ENCODE measurements at places on chromosomes 4 and X.

GRCh38 chrX:15790769-15791290, 546 bp downstream of the ZRSR2 start:
- DNase-seq = no peak

DNA sequence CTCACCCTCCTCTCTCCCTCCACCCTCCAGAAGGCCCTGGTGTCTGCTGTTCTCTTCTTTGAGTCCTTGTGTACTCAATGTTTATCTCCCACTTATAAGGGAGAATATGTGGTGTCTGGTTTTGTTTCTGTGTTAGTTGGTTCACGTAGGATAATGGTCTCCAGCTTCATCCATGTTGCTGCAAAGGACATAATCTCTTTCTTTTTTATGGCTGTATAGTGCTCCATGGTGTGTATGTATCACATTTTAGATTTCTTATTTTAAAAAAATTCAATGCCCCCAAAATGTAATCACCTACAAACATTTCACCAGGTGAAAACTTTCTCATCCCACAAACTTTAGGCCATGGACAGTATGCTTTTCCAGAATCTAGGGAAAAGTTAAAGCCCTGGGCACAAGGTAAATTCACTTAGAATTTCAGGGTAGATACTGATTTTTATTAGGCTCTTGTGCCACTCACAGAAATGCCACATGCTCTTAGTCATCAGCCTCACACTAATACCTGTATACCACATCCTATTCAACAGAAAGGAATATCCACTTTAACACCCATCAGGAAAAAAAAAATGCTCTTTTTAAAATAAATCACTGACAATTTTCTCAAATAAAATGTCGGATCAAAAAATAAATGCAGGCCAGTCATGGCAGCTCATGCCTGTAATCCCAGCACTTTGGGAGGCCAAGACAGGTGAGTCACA, 104.8 kb upstream of the ENPP6 start:
- DNase-seq = no peak

GRCh38 chr4:22063613-22064012, 115.0 kb upstream of the KCNIP4 start:
- no peak for DNase-seq

- DNase-seq = no peak
Measured at GRCh38 chrX:40247382-40247781, 149.6 kb upstream of the BCOR start.

DNA sequence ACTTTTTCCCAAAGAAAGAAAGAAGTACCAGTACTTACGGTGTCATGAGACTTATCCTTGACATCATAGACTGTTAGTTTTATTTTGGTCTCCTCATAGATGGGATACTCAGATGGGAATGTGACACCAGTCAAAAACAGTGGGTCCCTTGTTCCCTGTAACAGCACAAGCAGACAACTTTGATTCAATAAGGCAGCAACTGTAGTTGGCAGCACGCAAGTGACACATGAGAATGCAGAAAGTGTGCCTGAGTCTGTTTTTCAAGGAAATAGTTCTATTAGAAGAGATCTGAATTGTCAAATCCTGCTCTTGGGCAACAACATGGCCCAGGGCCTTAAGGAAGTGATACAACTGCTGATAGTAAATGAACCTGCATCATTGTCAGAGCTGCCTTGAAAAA, 443.2 kb downstream of the INPP4B start:
- DNase-seq = no peak

DNA sequence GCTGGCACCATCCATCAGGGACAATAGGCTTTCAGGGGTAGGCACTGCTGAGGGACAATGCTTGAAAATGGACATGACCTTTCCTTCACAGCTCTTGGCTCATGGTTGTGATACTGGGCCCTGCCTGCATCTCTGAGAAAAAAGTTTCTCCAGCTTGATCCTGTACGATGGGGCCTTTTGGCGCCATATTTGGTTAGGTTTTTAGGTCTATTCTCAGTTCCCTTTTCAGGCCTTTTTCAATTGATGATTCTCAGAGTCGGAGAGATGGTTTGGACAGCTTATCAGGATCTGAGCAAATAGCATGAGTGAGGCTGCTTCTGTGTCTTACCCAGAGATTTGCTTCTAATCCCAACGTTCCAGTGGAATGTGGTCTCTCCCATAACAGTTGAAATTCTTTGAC, 141.6 kb downstream of the ZNF518B start:
- no peak for DNase-seq

- no peak for DNase-seq
Measured at GRCh38 chr4:165827018-165827417, 46.0 kb upstream of the TLL1 start.

DNA sequence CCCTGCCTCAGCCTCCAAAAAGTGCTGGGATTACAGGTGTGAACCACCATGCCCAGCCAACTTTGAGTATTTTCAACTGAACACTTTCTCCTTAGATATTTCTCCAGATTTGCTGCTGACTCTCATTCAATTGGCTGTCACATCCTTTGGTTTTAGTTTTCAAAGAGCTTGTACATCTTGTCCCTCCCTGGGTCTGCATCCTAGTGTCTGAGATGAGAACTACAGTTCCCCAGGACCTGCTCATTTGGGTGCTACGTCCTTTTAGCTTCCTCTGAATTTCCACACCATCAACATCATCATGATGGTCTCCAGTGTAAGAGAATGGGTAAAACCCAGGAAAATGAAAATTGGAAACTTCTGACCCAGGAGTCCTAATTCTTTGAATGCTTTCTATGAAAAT, 312.9 kb downstream of the NLGN4X start:
- DNase-seq = no peak

GRCh38 chrX:136827026-136827425, 46.3 kb upstream of the ARHGEF6 start:
- DNase-seq = no peak

DNA sequence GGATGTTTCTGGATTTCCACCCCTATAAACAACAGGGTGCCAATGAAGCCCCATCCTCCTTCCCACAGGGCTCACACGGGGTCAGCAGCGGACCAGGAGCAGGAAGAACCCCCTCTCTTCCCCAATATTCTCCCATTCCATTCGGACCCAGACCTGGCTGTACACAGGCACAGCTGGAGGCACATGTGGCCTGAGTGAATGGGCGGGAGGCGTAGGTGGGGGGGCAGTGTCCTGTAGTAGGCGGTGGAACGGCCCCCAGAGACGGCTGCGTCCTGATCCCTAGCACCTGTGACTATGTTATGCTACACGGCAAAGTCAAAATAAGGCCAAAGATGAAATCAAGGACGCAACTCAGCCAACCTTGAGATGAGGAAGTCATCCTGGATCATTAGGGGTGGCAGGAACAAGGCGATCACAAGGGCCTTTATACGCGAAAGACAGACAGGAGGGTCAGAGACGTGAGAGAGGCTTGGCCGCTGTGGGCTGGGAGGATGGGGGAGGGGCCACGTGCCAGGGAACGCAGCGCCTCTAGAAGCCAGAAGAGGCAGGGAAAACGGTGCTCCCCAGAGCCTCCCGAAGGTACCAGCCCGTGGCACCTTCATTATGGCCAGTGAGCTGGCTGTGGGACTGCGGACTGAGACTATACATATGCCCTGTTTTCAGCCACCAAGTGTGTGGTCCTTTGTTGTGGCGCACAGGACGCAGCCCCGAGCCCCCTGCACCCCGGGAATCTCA, 75.6 kb downstream of the WFS1 start:
- DNase-seq = no peak

DNA sequence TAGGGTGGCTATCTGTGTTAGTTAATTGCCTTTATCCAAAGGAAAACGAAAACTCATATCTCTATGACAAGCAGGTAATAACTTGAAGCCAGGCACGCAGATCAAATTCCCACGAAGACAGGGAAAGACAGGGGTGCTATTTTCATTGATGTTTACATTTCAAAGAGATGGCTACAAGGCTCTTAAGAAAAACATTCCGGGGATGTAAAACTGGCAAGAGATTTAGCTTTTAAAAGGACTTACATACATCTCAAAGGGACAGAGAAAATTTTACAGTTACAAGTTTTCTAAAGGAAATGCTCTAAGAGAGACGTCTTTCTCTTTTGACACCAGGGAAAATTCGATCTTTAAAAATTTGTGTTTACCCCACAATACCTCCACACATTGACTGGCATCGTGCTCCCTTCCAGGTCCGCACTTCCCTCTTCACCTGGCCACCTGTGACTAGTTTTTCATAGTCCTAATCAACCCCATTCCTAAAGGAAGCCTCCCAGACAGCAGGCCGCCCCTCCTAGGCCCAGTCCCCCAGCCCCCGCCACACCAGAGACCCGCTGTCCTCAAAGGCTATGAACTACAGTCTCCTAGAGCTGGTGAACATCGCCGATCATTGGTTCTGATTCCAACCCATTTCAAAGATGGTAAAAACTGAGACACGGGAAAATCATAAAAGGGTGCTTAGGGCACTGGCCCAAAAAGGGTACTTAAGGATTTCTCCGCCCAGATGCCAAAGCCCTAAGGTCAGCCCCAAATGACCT, 649 bp upstream of the ARAF start:
- DNase-seq = no peak

DNA sequence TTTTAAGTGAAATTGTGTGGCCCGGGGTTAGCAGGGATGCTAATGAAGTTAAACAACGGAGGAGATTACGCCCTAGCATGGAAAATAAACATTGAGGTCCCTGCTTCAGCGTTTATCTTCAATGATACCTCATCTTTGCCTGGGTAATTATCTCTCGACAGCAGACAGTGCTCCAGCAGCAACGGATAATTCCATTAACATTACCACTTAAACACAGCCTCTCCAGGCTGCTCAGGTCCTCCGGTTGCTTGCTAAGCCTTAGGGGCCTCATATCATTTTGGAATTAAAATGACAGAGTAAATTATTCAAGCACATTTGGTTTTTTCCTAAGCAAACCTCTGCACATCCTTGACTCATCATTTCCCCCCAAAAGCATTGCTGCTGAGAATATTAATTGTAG, 281.5 kb upstream of the KLF3 start:
- no peak for DNase-seq

DNA sequence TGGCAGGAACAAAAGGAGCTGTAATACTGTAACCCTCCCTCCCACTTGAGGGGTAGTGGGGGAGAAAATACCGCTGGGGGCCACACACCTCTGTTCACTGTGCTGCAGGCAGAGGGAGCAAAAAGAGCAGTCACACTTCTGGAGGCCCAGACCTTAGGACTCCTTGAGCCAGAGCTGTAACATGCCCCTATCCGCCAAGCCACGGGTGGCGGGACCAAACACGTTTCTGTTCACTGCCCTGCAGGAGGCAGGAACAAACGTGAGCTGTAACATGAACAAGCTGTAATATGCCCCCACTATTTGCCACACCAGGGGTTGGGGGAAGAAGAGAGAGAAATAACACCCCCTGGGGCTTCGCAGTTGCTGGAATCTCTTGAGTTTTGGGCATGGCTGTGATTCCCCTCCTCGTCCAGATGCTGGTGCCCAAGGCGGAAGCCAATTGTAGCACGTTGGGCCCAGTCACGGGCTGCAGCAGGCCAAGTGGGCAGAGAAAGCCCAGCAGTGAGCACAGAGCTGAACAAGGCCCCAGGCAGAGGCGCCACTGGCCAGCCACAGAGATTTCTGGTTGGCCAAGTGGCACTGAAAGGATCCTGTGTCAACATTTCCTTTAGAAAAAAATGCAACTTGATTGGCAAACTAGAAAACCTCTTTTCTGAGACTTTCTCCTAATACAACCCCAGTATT, 509.7 kb downstream of the INPP4B start:
- no peak for DNase-seq

DNA sequence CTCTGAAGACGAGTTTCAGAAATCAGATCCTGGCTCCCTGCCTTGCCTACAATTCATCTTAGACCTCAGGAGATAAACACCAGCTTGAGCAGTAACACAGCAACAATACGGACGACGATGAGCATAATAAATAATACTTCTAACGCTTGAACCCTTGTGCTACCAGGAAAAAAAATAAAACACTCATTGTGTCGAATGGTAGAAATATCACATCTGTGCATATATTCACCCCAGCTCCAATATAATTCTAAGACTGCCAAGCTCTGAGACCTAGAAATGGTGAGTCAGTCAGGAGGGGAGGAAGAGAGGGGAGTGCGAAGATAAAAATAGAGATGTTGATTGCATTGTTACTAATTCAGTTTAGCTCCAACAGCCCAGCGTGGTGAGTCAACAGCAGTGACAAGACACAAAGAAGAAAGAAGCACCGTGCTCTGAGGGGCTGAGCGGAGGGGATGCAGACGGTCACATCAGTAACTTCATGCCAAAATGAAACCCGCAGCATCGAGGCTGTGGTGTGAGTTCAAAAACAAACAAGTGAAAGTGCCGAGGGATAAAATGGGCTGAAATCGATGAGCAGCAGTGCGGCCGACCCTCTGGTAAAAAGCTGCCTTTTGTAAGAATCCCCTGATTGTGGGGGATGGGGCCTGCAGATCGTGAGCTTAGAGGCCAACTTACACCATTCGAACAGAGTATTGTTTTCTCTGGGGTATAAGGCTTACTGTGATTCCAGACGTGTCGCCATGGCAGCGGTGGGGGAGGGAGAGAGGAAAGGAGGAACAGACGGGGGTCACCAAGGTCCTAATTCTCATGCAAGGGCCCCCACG, 150.4 kb downstream of the MGST2 start:
- peak; percentile 74 for DNase-seq

DNA sequence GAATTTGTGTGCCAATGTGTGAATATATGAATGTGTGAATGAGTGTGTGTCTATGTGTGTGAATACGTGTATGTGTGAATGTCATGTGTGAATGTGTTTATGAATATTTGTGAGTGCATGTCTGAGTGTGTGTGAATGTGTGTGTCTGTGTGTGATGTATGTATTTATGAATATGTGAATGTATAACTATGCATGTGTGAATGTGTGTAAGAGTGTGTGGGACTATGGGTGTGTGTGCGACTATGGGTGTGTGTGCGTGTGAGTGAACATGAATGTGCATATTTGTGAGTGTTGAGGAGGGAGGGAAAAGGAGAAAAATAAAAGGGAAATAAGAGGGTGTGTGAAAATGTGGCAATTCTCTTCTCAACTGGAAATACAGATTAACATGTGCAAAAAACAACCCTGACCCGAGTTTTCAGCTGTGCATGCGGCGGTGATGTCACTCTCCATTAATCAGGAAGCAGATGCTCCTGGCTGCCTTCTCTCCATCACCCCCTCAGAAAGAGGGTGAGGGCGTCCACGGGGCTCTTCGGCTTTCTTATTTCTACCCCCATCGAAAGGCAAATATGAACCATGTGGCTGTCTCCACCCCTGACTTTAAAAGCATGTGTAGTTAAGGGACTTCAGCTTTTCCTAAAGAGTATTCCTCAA, 219.8 kb downstream of the MAML3 start:
- no peak for DNase-seq

GRCh38 chr4:37793562-37793961, 32.9 kb upstream of the PGM2 start:
- peak; percentile 42 for DNase-seq

DNA sequence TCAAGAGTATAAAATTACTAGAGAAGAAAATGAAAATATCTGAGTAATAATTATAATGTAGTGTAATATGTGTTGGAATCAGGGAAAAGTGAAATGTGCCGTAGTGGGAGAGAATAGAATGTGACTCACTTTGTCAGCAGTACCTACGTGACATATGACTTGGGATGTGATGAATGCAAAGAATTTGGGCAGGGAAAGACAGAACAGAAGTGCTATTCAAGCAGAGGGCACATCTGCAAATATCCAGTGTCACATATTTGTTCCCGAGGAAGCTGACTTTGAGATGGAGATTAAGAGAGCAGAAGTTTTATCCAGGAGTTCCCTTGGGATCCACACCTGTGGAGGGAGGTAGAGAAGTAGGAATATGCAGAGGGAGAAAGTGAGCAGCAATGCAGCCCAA, 69.3 kb upstream of the HS3ST1 start:
- no peak for DNase-seq

GRCh38 chrX:55109306-55109705, 20.5 kb downstream of the PAGE2 start:
- no peak for DNase-seq
